ENCODE measurements at places on chromosomes 7 and 10. TPM values are rescaled to one million over a fixed set of nuclear protein-coding genes. Genes with fewer than 3 reads are reported as not detected.

The PRR15 gene
- total RNA-seq: not detected

The ST8SIA6 gene
- 4.3 TPM for total RNA-seq

The NUTM2E gene
- 1.4 TPM for total RNA-seq

The TMEM184A gene
- 3.4 TPM for total RNA-seq

The HOXA10 gene
- 14.2 TPM for total RNA-seq

The GHRHR gene
- total RNA-seq: 2.4 TPM

The GIMAP4 gene
- 9.6 TPM for total RNA-seq

The RASA4 gene
- total RNA-seq: 9.9 TPM

The ATP6V0E2 gene
- 4.8 TPM for total RNA-seq

GRCh38 chr10:121404611-121405010 lies 193.6 kb downstream of the FGFR2 start:
- DNase-seq: no peak

- DNase-seq: no peak
Observed at GRCh38 chr10:77582710-77583115, 54.9 kb downstream of the KCNMA1 start.

DNA sequence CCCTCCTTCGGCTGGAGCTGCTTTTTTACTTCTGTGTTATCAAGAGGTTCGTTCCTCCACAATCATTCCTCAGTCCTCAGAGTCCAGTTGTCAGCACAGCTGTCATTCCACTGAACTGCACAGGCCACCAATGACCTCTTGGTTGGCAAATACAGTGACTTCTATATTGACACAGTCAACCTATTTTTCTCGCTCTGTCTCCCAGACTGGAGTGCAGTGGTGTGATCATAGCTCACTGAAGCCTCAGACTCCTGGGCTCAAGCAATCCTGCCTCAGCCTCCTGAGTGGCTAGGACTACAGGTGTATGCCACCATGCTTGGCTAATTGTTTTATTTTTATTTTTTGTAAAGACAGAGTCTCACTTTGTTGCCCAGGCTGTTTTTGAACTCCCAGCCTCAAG lies 27.7 kb downstream of the CRCP start:
- no peak for DNase-seq

GRCh38 chr10:73791871-73792400 lies 6.5 kb downstream of the ZSWIM8 start:
- DNase-seq: no peak

DNA sequence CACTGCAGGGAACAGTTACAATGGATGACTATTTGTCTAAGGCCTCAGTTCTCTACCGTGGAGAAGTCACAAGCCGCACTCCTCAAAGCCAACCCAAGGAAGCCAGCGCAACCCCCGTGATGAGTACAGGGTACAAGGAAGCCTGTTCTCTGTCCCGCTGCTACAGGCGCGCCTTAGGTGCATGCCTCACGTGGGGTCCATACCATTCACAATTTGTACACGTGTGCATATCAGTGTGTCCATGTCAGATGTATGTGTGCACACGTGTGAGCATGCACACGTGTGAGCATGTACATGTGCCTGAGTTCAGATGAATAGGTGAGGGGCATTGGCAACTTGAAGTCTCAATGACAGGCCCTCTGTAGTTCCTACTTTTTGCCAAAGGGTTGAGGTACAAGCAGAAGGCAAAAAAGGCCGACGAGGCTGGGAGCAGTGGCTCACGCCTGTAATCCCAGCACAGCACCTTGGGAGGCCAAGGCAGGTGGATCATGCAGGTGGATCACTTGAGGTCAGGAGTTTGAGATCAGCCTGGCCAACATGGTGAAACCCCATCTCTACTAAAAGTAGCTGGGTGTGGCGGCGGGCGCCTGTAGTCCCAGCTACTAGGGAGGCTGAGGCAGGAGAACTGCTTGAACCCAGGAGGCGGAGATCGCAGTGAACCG lies 62.8 kb downstream of the CTBP2 start:
- DNase-seq: no peak

GRCh38 chr10:108783897-108784296 lies 1139.4 kb downstream of the XPNPEP1 start:
- no peak for DNase-seq

GRCh38 chr7:110867771-110868170 lies 223.2 kb upstream of the LRRN3 start:
- DNase-seq: no peak

DNA sequence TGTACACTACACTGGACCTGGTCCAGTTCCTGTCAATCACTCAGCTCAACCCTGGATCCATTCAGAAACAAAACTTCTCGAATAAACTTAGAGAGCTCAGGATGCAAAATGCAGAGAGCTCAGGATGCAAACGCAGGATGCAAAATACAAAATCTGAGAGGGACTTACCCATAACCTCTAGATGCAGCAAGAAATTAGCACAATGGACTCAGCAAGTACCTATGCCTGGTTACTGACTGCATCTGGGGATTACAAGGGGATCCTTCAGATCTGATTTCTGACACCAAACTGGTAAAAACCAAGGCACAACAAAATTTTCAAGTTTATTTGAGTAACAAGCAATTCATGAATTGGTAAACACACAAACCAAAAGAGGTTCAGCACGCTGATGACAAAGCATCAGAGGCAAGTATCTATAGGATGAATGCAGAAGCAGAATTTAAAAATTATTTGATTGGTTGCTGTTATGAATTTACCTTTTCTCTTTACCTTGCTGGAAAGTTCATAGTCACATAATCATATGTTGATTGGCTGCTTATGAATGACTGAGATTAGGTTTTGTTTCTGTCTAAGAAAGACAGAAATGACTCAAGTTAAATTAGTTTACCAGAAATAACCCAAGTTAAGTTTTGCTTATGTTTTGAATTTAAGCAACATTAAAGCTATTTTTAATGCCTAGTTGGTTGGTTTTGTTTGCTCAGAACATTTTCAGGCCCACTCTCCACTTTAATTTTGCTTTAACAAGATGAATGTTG lies 11.4 kb downstream of the GIMAP6 start:
- no peak for DNase-seq

GRCh38 chr10:129870474-129870757 lies 93.7 kb downstream of the EBF3 start:
- DNase-seq: no peak

GRCh38 chr7:67637023-67637358 lies 640.4 kb downstream of the TYW1 start:
- no peak for DNase-seq

GRCh38 chr10:72328829-72329204 lies 25.9 kb downstream of the DNAJB12 start:
- no peak for DNase-seq

GRCh38 chr10:69576334-69577011 lies 3.3 kb upstream of the NEUROG3 start:
- DNase-seq: no peak

DNA sequence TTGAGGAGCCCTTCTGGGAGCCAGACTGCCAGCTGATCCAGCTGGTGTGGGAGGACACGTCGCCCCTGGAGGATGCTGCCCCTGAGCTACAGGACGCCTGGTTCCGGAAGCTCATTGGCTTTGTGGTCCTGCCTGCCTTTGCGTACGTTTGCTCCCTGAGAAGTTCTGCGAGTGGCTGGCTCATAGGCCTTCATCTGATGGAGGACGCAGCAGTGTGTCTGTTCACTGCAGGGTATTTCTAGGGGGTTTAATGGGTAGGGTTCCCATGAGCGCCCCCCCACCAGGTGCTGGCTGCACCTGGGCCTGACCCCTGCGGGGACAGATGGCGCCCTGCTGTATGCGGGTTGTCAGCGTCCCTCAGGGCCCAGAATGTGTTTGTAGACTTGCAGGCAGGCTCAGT lies 5.0 kb downstream of the PAOX start:
- DNase-seq: no peak

DNA sequence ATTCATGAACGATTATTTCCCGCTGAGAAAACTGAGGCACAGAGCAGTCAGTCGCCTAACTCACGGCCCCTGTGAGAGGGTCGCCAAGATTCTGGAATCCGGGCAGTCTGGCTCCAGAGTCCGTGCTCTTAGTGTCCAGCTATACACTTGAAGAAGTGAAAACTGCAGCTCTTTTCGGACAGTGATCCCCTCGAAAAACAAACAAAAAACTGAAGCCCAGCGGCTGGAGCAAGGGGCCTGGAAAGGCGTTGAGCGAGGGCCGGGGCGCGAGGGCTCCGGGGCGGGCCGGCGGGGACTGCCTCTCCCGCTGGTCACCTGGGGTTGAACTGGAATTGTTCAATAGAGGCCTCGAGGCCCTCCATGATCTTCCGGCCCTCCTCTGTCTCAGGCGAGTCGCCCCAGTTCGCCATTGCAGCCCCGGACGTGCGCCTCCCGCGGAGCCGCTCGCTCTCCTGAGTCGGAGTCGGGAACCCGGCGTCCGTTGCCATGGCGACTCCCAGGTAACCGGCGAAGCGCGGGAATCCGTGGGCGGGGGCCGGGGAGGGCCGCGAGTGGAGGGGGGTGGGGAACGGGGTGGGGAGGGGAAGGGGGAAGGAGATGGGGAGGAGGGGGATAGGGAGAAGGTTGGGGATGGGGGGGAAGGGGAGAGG lies 881 bp downstream of the C10orf67 start:
- peak; percentile 33 for DNase-seq

GRCh38 chr10:114084215-114084614 lies 40.5 kb downstream of the ADRB1 start:
- DNase-seq: no peak

- no peak for DNase-seq
Observed at GRCh38 chr7:32089678-32090077, 19.5 kb upstream of the PDE1C start.

DNA sequence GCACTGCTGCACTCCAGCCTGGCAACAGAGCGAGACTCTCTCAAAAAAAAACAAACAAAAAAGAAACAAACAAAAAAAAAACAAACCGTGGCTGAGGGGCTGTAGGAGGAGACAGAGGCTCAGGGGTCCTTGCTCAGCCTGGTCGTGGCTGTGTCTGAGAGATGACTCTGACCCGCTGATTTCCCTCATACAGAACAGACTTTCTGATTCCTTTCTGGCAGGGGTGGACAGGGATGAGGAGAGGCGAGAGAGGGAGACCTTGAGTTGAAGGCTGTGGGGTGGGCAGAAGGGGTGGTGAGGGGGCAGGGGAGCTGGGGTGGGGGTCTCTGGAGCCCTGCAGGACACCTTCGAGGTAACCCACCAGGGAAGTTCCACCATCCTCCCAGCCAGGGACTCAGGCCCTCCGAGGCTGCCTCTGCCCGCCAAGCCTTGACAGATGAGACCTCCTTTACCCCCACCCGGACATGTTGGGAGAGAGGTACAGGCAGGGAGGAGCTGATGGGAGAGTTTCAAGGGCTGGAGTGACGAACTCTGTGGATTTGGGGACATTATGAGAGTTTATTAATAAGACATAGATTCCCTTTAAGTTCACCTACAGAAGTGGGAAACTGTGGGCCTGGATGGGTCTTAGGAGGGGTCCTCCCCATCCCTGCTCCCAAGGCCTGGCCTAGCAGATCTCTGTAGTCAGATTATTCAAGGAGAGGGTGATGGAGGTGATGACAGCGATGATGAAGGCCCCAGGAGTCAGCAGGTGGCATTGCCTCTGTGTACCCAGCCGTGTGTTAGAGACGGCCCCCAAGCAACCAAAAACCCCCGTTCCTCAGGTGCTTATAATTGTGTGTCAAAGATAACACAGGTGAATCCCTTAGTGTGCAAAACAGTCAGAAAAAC lies 2.0 kb downstream of the MUC12 start:
- DNase-seq: no peak

DNA sequence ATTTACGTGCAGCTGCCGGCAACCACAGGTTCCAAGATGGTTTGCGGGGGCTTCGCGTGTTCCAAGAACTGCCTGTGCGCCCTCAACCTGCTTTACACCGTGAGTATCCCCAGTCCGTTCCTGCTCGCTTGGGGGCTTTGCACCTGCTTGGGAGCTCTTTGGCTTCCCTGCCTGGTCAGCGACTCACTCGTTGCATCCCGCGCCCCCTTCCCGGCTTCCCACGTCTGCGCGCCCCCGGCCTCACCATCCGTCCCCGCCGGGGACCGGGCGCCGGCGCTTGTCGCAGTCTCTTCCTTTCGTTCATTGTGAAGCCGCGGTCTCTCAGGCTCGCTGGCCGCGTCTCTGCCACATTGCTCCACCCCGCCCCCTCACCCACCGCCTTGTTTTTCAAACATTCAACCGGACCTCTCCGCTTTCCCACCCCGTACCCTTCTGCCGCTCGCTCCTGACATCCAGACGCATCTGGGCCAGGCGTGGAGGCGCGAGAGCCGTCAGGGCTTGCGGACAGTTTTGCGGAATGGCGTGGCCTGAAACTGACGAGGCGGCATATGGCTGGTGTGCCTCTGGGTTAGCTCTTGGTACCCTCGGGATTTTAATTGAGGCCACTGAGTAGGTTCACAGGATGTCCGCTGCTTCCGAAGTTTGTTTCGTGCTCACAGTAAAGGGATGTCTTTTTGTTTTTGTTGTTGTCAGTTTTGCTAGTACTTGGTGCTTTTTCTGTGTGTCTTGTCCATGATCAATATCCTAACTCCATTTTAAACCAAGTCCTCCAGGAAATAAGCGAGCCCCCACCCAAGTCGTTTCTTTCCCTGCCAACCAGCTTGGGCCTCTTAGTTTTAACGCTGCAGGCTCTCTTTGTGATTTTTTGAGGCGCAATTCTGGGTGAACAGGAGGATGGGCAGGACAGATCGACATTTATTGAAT lies 639 bp downstream of the TSPAN13 start:
- peak; percentile 42 for DNase-seq

GRCh38 chr7:23346316-23346715 lies 47.2 kb downstream of the MALSU1 start:
- DNase-seq: no peak

DNA sequence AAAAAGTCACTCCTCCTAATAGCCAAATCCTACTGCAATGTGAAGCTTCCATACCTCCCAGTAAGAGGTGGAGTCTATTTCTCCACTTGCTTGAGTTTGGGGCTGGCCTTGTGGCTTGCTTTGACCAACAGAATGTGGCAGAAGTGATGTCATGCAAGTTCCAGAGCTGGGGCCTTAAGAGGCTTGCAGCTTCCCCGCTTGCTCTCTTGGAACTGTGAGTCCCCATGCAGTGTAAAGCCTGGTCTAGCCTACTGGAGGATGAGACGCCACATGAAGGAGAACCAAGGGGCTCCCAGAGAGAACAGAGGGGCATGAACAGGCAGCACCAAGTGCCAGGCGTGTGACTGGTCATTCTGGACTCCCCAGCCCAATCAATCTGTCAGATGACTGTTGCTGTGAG lies 58.6 kb upstream of the OPALIN start:
- no peak for DNase-seq

DNA sequence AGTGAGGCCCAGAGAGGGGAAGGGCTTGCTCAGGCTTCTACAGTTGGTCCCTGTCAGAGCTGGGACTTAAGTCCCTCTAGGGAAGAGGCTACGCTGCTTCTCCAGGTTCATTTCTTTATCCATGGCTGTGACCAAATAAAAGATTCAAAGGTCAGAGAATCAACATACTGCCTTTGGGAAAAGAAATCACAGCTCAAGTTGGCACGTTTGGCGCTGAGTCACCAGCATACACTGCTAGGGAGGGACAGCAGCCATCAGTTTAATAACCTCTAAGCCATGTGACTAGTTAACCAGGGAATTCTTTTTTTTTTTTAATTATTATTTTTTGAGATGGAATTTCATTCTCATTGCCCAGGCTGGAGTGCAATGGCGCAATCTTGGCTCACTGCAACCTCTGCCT lies 28.4 kb upstream of the CRHR2 start:
- DNase-seq: no peak

DNA sequence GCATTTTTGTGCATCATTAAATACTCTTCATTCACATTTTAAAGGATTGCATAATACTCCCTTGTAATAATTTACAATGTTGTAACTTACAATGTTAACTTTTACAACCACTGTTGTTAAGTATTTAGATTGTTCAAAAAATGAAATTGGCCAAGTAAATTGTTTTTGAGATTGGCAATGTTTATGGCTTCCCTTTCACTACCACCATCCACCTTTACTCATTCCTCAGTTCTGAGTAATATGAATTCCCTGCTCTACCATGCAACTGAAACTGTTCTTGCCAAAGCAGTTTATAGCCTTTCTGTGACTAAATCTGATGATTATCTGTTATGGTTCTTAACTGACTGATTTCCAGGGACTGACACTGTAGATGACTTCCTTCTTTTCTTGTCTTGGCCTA lies 80.5 kb upstream of the TMEM106B start:
- DNase-seq: no peak

All from umbilical cord (tissue), 2 donors.